Adrenal gland (tissue), 19 donors: ENCODE measurements at places on chromosomes 4 and X.

DNA sequence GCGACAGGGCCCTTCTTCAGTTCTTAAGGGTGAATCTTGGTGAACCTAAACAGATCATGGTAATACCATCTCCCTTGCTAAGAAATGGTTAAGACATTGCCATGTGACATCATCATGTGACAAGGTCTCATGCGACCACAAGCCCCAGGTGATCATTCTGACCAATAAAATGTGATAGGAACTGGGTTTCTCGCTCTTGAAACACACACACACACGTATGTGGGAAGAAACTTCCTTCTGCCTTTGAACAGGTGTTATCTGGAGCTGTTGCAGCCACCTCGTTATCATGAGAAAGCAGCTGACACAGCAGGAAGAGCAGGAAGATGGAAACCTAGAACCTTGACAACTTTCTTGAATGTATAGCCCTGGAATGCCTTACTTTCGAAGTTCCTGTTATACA lies 10.2 kb downstream of the SOD3 start:
- DNase-seq: no peak

DNA sequence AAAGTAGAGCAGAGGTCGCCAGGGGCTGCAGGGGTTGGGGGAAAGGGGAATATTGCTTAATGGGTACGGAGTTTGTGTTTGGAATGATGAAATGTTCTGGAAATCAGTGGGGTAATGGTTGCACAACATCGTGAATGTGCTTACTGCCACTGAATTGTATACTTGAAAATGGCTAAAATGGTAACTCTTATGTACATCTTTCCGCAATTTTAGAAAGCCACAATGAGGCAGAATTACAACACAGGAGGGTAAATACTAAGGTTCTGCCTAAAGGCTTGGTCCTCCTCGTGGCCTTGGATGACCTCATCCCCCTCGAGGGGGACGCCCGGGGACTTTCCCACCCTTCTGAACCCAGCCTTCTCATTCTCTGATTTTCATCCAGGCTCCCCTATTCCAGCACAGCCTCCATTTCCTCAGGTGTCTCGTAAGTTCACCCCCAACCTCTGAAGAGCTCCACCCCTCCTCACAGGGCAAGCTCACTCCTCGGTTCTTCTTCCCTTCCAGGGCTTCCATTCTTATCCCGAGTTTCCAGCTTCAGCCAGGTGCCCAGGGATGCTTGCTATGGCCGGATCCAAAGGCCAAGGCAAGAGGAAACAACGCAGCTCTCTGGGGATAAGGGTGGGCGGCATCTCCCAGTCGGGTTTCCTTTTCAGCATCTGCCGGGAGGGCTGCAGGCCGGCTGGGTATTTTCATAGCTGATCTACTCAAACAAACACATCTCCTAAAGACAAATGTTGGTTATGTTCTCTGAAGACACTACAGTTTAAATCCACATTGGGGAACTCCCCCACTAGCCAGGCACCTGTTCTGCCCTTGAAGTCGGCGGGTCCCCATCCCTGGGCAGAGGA lies 71.3 kb upstream of the ACSL1 start:
- no peak for DNase-seq

- no peak for DNase-seq
These were observed 77.6 kb downstream of the PDE5A start for GRCh38 chr4:119550857-119551532.

- DNase-seq: no peak
These were observed 27.5 kb upstream of the MTM1 start for GRCh38 chrX:150540965-150541364.

DNA sequence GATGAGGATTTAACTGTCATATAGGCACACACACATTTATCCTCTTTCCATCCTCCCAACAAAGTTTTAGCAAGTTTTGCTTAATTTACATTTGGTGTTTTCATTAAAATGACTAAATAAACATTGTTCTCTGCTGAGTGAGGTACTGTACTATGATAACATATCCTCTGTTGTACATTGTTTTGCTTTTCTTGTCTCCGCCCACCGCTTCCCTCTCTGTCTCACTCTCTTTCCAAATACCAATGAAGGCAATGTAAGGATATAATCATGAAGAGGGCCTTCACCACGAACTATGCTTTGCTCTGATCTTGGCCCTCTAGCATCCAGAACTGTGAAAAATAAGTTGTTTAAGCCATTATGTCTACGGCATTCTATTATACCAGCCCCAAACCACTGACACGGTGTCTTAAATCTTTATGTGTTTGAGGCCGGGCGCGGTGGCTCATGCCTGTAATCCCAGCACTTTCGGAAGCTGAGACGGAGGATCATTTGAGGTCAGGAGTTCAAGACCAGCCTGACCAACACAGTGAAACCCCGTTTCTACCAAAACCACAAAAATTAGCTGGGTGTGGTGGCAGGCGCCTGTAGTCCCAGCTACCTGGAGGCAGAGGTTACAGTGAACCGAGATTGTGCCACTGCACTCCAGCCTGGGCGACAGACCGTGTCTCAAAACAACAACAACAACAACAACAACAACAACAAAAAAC lies 65.3 kb downstream of the HPRT1 start:
- DNase-seq: no peak
